ENCODE measurements at places on chromosomes 16 and 17.

DNA sequence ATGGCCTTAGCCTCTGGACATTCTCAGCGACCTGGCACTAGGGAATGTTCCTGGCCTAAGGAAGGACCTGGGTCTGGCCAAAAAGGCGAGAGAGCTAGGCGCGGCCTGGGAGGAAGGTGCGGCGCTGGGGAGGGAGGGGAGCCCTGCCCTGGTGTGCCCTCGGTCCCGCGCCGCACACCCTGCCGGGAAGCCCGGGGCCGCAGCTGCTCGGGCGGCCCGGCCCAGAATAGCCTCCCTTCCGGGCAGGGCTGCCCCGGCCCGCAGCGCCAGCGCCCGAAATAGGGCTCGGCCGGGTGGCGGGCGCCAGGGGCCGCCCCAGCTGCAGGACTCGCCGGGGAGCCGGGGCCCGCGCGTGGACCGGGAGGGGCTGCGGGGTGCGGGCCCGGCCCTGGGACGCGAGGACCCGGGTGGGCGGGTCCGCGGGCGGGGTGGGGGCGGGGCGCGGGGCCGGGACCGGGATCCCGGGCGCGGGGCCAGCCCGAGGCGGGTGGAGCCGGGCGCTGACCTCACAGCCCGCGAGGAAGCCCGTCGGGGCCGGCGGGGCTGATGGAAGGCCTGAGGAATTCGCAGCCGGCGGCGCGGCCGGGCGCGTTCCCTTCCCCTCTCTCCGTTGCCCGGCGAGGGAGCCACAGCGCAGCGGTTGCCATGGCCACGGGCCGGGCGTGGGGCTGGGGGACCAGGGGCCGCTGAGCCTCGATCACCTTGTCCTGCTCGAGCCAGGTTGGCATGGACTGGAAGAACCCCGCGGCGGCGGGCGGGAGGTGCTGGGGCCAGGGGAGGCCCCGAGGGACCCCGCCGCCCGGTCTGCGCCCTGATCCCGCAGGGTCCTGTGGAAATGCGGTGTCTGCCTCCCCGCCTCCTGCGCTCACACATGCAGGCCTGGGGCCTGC, 18.1 kb downstream of the SOCS3 start:
- peak; percentile 36 for DNase-seq

- no peak for DNase-seq
Observed at GRCh38 chr17:1182811-1183170, 3.0 kb upstream of the ABR start.

DNA sequence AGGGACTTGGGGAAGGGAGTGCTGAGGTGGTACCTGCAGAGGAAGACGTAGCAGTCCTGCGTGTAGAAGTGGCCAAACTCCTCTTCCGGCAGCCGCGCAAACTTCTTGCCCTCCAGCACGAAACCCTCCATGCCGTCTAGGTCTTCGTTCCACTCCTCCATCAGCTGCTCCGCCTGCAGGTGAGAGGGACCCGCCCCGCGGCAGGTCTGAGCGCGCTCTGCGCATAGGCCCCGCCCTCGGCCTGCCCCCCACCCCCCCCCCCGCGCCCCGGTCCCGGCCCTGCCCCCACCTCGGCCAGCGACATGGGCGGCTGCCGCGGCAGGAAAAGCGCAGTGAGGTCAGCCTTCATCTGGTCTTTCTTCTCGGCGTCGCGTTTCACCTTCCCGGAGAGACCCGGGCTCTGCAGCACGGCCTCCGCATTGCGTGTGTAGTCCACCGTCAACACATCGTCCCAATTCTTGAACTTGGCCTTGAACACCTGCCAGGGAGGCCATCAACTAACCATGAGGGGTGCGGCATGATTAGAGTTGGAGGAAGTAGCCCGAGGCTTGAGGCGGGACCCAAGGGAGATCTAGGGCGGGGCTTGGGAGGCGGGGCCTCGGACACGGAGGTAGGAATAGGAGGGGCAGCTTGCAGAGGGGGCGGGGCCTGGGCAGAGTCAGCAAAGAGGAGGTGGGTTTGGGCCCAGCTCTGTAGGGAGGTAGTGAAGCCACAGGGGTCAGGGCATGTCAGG, 11.5 kb downstream of the FLII start:
- DNase-seq = no peak

GRCh38 chr17:16467044-16467443, 24.9 kb downstream of the LRRC75A start:
- DNase-seq = no peak

DNA sequence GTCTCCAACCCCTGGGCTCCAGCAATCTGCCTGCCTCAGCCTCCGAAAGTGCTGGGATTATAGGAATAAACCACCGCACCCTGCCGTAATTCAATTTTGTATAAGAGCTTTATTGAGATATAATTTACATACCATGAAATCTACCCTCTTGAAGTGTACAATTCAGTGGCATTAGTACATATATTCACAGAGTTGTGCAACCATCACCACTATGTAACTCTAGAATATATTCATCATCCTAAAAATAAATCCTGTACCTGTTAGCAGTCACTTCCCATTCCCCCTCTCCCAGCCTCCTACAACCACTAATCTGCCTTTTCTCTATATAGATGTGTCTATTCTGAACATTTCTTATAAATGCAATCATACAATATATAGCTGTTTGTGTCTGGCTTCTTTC, 26.1 kb downstream of the TOM1L2 start:
- no peak for DNase-seq

GRCh38 chr17:50570528-50570927, 10.0 kb downstream of the CACNA1G start:
- DNase-seq = no peak

DNA sequence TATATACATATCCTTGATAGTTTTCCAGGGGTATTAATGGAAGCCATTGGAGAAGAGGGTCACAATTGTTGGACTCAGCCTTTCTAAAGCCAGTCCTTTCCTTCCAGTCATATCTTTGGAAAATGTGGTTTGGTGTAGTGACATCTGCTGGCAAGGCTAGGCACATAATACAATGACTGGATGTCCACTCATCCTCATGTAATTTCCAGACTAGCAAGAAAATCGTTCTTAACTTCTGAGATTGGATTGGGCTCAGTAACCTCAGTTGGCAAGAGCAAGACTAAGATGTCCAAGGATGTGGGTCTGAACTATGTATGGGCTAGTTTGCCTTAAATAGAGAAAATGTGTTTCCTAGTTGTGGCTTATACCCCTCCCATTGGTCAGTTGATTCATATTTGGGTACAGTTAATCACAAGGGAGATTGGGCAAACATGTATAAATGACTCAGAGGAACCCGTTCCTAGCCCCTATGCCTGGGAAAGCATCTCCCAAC, 8.7 kb upstream of the KAT7 start:
- no peak for DNase-seq

DNA sequence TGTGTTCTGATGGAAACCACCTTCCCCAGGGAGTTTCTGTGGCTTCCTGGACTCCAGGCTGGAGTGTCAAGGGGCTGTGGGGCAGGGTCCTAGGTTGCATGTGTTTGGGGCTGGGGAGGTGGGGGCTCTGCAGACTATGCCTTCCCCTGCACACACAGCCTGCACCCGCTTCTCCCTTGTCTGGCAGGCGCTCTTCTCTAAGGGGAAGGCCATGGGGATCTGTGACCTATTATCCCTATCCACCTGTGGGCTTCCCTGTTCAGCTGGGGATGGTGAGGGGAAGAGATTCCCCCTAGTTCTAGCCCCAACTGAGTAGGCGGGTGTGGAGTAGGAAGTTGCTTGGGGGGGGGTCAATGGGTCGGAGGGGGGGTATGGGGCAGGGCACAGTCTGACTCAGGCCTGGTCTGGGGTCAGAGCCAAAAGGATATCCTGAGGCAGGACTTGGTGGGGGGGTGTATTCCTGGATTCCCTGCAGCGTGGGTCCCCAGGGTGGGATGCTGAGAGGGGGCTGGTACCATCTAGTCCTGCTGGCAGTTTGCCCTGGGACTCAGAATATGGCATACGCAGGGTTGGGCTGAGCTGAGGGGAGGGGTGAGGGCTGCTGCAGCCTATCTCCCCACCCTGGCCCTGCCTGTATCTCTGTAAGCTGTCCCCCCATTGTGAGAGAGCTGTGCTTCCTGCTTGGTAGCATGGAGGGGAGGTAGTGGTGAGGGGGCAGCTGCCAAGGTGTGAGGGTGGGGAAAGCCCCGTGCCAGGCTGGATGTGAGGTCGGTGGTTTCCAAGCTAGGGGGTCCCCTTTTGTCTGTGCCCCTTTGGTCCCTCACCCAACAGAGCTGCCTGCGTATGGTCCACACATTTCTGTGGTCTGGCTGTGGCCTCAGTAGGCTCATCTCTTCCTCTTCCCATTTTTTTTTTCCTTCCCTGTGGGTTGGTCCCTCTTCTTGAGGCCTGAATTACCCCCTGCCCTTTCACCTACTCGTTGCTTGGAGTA, 14.7 kb downstream of the RARA start:
- DNase-seq = peak; percentile 80

DNA sequence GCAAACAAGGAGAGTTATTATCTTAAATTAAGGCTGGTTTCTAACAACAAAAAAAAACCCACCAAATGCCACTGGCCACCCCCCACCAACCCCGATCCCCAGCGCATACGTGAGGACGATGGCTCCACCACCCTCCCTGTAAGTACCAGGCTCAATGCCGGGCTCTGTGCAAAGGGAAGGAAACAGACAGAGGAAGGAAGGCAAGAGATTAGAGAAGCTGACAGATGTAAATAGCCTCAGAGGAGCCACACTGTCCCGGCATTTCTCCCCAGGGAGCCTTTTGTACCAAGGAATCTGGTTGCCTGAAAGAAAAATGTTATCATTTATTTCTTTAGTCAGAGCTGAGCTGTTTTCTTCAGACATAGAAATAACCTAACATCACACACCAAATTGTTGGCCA, 13.1 kb downstream of the SOST start:
- no peak for DNase-seq

DNA sequence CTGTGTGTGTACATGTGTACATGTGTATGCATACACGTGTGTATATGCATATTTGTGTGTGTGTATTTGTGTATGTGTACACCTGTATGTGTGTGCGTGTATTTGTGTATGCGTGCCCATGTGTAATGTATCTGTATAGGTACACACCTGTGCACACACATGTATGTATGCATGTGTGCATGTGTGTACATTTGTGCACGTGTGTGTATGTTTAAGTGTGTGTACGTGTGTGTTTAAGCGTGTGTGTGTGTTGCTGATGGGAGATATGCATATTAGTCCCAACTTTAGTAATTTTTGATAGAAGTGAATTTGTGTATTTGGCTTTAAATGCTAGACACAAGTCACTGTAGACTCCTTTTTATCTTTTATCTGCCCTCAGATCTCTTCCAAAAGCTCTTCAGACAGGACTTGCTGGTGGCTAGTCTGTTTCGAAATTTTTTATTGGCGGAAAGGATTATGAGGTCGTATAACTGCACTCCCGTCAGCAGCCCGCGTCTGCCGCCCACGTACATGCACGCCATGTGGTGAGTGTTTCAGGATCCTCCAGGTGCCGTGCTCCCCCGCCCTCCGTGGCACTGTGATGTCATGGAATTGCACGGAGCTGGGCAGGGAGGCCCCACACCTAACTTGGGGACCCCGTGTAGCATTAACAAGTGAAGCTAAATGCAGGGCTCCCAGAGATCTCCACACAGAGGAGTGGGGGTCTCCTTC, 168.8 kb upstream of the CHMP6 start:
- DNase-seq = no peak

- DNase-seq = no peak
Observed at GRCh38 chr17:77544347-77545110, 403.8 kb downstream of the SEC14L1 start.

DNA sequence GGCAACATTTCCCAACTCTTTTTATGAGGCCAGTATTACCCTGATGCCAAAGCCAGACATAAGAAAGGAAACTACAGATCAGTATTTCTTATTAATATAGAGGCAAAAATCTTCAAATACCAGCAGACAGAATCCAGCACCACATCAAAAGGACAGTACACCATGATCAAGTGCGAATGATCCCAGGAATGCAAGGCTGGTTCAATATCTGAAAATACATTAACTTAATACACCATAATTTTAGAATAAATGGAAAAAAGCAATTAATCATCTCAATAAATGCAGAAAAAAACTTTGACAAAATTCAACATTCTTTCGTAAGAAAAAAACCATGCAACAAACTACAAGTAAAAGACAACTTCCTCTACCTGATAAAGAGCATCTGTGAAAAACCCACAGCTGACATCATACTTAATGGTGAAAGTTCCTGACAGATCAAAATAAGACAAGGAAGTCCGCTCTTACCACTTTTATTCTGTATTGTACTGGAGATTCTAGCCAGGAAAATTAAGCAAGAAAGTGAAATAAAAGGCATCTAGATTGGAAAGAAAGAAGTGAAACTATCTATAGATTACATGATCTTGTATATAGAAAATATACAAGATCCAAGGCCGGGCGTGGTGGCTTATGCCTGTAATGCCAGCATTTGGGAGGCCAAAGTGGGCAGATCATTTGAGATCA, 26.4 kb upstream of the MAPK3 start:
- DNase-seq = no peak

- DNase-seq = no peak
Observed at GRCh38 chr17:60947100-60947499, 269.4 kb downstream of the BCAS3 start.

GRCh38 chr16:63385714-63386432, 1349.6 kb upstream of the CDH8 start:
- no peak for DNase-seq

GRCh38 chr16:83305092-83305491, 502.7 kb upstream of the HSBP1 start:
- no peak for DNase-seq

DNA sequence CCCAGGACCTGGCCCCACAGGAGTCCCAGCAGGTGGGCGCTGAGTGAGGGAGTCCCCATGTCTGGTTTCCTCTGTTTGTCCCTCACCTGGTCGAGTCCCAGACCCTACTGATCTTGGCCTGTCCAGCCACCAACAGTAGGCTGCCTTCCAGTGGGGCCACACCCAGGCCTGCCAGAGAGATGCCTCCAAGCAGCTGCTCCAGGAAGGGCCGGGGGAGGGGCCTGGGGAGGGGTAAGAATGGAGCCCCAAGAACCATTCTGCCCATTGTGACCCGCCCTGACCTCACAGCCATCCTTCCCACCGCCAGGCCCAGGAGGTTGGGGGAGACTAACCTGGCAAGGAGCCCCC, 736 bp downstream of the SPATA20 start:
- no peak for DNase-seq

DNA sequence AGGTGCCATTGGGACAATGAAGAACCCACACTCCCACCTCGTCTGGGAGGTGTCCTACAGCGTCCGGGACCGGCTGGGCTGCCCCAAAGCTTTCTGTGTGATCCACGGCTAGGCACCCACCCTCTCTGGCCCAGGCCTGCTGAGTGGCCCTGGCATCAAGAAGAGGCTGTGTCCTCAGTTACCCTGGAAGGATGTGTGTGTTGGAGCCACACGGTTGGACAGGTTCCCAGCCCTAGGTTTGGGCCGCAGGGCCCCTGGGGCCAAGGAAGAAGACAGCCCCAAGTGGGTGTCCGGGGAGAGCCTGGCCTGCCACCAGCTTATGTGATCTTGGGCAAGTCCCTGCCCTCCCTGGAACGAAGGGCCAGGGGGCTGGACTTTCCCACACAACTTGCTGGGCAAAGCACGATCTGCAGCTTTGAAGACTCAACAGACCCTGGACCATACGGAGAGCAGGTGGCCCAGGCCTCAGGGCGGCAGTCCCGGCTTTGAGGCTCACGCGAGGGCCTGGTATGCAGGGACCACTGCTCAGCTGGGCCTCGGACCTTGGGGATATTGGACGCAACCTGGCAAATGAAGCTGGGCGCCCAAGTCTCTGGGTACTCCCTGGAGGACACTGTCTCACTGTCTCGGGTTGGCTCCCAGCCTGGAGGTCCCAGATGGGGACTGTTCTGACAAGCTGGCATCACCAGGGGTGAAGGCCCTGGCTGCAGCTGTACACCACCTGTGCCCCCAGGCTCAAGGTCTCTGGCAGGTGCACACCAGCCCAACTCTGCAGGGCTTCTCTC, 17.5 kb downstream of the MYBBP1A start:
- no peak for DNase-seq

Measured in stimulated activated naive CD4-positive, alpha-beta T cell (primary cell).